ENCODE measurements at places on chromosomes 1 and 21. TPM values are rescaled to one million over a fixed set of nuclear protein-coding genes. Genes with fewer than 3 reads are reported as not detected.

- H3K36me3 ChIP-seq, result no peaks in the 10 kb centered on the region
- peak; percentile 97 for DNase-seq
- H3K4me1 ChIP-seq, result peaks cover 68% of the 10 kb centered on the region
- peak overlapping the region; percentile 71 for H3K27ac ChIP-seq
- H3K27me3 ChIP-seq, result no peaks in the 10 kb centered on the region
- H3K4me3 ChIP-seq, result no peak overlapping the region
Observed at GRCh38 chr21:38993561-38993960, 187.8 kb downstream of the ETS2 start.

- no peaks in the 10 kb centered on the region for H3K27me3 ChIP-seq
- DNase-seq, result no peak
- H3K4me1 ChIP-seq, result peaks cover 24% of the 10 kb centered on the region
Observed at GRCh38 chr1:203644661-203645510, 18.3 kb downstream of the ATP2B4 start.

DNA sequence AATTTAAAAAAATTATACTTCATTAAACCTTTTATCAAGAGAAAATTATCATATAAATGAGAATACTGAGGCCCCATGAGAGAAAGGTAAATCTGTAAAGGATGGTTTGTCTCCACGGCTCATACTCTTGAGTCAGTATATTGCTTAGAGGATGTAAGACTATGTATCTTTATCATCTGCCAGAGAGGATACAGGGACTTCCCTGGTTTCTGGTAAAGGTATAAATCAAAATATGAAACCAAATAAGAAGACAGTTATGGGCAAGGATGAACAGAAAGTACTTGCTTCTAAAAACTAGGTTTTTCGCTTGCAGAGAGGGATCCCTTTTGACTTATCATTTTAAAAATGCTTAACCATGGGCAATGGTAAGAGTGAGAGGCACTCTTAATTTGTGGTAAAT is 112.4 kb downstream of the POU2F1 start:
- H3K36me3 ChIP-seq, result no peaks in the 10 kb centered on the region
- no peaks in the 10 kb centered on the region for H3K4me1 ChIP-seq
- H3K27ac ChIP-seq, result no peak overlapping the region
- no peak overlapping the region for H3K4me3 ChIP-seq

- no peaks in the 10 kb centered on the region for H3K4me1 ChIP-seq
- H3K27me3 ChIP-seq, result no peaks in the 10 kb centered on the region
- DNase-seq, result no peak
- no peak overlapping the region for H3K27ac ChIP-seq
- no peak overlapping the region for H3K4me3 ChIP-seq
- no peaks in the 10 kb centered on the region for H3K36me3 ChIP-seq
Observed at GRCh38 chr1:219898375-219898774, 30.0 kb downstream of the SLC30A10 start.

Gene SEMA6C
- total RNA-seq, result 9.8 TPM
